ENCODE measurements at places on chromosomes 16 and 17.

DNA sequence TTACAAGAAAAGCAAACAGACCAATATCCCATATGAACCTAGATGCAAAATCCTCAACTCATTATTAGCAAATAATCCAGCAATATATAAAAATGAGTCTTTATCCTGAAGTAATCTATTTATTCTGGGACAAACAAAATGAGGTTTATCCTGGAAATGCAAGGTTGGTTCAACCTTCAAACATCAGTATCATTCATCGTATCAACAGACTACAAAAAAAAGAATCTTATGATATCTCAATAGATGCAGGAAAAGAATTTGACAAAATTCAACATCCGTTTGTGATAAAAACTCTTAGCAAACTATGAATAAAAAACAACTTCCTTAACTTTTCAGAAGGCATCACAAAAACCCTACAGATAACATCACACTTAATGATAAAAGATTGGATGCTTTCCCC lies 18.4 kb upstream of the BAIAP2 start:
- no peak for DNase-seq

- DNase-seq, result no peak
Measured at GRCh38 chr16:75265911-75266701, 14.7 kb upstream of the BCAR1 start.

DNA sequence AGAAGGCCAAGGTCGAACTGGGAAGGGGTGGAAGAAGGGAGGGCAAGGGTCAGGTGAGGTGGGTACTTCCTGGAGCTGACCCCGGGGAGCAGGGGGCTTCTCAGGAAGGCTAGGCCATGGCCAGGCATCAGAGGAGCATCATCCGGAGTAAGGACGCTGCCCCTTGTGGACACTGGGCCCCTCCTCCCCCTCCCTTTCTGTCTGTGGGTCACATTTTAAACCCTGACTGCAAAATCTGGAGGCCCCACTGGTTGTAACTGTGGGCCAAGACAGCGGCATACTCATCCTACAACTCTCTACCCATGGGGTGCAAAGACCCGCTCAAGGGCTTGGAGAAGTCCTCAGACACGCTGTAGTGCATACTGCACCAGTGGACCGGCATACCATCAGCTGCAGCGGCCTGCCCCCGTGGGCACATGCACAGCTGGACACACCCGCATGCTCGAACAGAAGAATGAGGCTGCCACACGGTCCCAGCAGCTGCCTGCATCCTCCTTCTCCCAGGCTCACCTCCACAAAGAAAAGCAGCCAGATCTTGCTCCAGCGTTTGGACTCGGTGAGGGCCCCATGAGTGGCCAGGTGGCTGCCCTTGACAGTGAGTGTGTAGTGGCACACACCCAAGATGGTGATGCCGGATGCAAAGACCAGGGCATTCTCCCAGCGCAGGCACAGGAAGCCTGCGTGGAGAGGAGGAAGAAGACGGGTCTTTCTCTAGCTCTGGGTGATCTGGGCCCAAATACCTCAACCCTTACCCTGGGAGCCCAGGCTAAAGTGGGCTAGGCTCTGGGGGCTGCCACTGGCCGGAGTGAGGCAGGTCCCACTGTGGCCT lies 1.2 kb downstream of the FADS6 start:
- no peak for DNase-seq

DNA sequence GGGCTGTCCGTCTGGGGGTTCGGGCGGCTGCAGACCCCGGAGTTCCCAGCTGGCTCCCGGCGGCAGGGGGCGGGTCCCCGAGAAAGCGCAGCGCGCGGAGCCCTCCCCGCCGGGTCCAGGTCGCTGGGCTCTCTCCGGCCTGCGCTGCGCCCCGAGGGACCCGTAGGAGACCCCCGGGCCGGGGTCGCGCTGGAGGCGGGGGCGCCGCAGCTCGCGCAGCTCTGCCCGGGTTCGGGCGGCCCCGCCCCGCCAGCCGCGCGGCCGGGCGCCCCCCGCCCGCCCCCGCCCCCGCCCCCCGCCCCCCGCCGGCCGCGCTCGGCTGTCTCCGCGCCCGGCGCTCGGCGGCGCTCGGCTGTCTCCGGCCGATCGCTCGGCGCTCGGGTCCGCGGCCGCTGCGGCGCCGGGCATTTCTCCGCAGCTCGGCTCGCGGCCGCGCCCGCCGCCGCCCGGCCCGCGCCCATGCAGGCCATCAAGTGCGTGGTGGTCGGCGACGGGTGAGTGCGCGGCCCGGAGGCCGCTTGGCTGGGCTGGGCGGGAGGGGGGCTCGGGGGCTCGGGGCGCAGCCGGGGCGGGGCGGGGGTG lies at the start of gene RAC3:
Gene RAC3 (plus strand): TSS at position 376 of the 582 bp plus-strand sequence. CDS start 84 bp downstream, at position 460.
- no peak for DNase-seq

DNA sequence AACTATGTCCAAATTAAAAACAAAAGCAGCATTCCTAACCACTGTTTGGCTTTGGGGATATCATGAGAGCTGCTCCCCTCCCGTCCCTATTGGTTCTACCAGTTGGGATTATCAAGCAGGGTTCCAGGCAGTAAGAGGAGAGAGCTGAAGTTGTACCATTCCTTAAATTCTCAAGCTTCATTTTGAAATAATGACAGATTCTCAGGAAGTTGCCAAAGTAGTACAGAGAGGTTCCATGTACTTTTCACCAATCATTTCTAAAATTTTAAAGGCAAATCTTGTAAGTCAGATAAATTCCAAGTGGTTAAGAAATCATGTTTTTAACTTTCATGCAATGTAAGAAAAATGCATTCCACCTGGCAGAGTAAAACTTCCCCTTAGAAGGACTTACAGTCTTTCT lies 36.9 kb downstream of the TEX2 start:
- no peak for DNase-seq

DNA sequence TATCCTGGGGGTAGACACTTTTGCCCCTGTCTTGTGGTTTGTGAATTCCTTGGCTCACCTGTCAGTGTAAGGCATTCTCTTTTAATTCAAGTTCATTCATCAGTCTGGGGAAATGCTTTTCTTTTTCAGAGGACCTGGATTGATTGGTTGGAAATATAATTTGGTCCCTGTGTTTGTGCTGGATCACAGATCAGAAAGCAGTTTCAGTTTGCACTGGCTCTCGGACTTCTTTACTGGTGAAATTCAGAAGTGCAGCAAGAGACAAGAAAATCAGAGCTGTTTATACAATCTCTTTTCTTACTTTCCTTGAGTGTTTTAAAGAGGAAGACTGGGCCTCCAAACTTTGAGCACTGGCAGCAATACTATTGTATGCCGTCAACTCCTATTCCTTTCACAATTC lies 161.8 kb upstream of the KCNJ16 start:
- no peak for DNase-seq

- DNase-seq, result no peak
Measured at GRCh38 chr16:58882292-58882691, 148.2 kb upstream of the GOT2 start.

GRCh38 chr16:56933828-56934598 lies 2.1 kb downstream of the HERPUD1 start:
- DNase-seq, result no peak

GRCh38 chr16:89150090-89150835 lies 21.3 kb upstream of the CDH15 start:
- DNase-seq, result no peak

Measured in activated naive CD4-positive, alpha-beta T cell (primary cell).